Naive thymus-derived CD8-positive, alpha-beta T cell (primary cell): ENCODE measurements at places on chromosomes 4 and X.

- DNase-seq: no peak
These were observed 163.0 kb upstream of the TLL1 start for GRCh38 chr4:165709973-165710526.

- DNase-seq: no peak
These were observed 323.3 kb downstream of the STK32B start for GRCh38 chr4:5374592-5374991.

DNA sequence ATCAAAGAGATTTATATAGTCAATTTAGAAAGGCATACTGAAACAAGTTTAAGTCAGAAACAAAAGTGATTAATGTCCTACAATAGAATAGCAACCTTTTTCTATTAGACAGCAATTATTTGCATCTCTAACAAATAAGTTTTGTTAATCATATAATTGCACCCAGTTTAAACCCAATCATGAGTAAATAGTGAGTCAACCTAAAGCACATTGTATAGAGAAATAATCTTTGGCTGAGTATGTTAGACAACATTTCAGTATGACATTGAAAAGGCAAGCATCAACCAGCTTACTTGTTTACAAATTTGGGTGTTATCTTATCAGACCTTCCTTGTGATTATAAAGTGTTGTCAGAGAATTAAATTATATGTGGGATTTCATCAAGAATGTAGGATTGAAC, 209.5 kb downstream of the IL15 start:
- no peak for DNase-seq

DNA sequence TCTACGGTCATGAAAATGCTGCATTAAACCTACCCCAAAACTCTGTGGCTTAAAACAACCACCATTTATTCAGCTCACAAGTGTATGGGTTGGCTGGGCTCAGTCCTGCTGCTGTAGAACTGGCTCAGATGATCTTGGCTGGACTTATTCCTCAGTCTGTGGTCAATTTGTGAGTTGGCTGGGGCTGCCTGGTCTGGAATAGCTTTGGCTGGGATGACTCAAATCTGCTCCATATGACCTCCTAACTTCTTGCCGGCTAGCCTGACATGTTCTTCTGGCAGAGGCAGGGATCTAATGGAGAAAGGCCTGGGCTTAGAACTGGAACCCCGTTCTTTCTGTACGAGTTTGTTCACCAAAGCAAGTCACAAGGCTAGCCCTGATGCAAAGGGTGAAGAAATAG, 71.7 kb downstream of the CFAP299 start:
- no peak for DNase-seq

DNA sequence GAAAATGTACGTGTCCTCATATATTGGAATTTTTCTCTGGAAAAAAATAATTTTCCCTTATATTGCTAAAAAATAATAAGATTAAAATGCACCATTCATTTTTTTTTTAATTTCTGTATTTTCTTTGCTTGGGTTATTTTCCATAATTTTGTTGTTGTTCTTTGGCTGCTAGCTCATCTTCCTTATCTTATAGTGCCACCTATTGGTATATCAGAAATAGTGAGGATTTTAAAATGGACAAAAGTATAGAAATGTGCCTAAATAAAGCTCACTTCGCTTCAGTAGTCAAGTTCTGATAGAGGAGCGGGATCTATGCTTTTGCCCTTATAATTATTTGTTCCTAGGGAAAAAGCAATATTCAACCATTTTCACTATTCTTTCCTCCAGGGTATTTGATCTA, 134.8 kb downstream of the NAP1L3 start:
- no peak for DNase-seq

DNA sequence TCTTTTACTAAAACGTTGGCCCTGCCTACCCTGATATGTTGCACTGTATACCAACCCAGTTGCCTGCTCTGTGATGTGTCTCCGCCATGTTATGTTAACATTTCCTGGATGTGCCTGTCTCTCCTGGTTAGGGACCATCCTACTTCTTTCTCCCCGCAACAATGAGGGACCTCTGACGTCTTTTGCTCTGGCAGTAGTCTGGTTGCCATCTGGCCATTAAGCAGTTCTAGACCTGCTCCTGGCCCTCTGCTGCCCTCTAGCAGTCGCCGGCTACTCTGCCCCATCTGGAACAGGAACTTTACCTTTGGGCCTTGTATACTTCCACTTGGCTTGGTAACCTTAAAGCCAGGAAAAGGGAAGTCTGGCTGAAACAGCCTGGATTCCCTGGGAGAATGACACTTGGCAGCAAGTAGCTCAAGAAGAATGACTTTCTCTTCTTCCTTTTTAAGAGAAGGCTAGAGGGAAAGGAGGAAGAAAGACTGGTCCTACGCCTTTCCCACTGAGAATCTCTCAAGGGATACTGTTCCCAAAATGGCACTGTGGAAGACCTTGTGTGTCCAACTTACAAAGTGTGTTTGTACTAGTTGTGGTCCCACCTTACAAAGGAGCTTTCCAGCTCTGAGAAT, 63.5 kb downstream of the GPC3 start:
- DNase-seq: no peak

GRCh38 chr4:173046818-173047217, 121.8 kb upstream of the GALNT7 start:
- DNase-seq: no peak

GRCh38 chrX:102515975-102516941, at the start of gene TMSB15A:
TMSB15A (minus strand) TSS chrX:102516739.
- peak; percentile 18 for DNase-seq

- no peak for DNase-seq
These were observed 3.1 kb downstream of the COX18 start for GRCh38 chr4:73066445-73066844.

- no peak for DNase-seq
These were observed 32.7 kb downstream of the NUDT6 start for GRCh38 chr4:122889726-122890125.

DNA sequence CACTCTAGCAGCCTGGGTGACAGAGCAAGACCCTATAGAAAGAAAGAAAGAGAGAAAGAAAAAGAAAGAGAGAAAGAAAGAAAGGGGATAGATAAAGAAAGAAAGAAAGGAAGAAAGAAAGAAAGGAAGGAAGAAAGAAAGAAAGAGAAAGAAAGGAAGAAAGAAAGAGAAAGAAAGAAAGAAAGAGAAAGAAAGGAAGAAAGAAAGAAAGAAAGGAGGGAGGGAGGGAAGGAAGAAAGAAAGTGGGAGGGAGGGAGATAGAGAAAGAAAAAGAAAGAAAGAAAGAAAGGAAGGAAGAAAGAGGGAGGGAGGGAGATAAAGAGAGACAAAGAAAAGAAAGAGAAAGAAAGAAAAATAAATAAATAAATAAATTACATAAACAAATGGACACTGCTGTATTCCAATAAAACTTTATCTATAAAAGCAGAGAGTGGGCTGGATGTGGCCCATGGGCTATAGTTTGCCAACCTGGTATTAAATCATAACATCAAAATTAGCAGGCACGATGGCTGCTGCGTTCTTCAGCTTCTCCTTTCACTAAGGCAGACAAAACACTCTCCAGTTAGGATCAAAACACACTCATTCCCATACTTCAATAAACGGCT, 165.0 kb downstream of the ZNF674 start:
- no peak for DNase-seq

GRCh38 chr4:108377021-108377420, 208.3 kb upstream of the LEF1 start:
- DNase-seq: no peak

- DNase-seq: no peak
These were observed 286.3 kb upstream of the AGA start for GRCh38 chr4:177728361-177729152.

DNA sequence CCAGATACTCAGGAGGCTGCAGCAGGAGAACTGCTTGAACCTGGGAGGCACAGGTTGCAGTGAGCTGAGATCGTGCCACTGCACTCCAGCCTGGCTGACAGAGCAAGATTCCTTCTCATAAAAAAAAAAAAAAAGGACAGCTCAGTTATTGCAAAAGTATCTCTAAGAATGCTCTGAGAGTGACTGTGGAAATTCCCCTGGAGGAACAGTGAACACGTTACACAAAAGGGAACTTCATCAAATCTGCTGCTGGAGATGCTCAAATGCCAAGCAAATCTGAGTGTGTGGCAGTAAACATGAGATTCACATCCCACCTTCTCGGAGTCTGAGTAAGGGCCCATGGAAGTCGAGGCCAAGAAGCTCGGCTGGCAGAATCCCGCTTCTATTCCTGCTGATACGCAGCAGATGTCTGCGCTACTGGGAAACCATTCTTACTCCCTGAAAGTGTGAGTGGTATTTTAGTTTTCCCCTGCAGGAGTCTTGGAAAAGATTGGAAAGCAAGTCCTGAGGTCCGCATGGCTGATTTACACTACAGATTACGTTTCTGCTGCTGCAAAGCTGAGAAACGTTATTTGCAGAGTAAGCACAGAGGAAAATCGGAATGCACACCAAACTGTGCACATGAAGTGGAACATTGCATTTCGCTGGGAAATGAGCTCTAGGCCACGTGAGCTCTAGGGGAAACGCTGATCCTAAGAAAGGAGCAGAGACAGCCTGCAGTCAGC, 162.9 kb downstream of the NSUN7 start:
- DNase-seq: no peak

- DNase-seq: no peak
These were observed 62.9 kb upstream of the NDST3 start for GRCh38 chr4:117971403-117971802.

DNA sequence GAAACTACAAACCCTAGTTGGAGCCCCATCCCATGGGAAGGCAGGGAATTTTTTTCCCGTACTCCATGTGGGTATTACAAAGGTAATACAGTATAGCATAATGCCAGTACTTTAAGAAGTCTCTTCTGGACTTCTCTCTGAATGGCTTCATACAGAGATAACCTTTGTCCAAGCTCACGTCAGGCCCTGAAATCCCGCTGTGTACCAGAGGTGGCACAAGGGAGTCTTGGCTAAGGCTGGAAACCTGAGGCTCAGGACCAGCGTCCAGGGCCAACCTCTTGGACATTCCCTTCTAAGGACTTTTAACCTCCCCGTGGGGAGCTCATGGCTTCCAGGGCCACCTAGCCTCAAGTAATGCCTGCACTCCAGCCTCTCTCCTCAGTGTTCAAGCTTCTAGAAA, 338.9 kb upstream of the FAM241A start:
- DNase-seq: no peak

DNA sequence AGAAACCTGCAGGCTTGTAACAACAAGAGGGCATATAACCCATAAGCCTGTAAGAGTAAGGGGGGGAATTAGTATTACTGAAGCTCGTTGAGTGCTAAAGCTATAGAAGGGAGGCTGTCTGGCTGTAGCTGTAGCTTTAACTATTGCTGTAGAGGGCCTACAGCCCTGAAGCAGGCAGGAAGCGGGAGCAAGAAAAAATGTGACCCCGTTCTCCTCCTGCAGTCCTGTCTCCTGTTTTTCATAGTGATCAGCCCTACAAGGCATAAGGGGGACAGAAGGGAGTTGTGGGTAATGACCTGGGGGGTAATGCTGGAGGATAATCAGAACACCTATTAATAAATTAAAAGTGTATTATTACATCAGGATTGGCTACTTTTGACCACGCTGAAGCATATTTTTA, 206.9 kb upstream of the MAB21L2 start:
- no peak for DNase-seq

DNA sequence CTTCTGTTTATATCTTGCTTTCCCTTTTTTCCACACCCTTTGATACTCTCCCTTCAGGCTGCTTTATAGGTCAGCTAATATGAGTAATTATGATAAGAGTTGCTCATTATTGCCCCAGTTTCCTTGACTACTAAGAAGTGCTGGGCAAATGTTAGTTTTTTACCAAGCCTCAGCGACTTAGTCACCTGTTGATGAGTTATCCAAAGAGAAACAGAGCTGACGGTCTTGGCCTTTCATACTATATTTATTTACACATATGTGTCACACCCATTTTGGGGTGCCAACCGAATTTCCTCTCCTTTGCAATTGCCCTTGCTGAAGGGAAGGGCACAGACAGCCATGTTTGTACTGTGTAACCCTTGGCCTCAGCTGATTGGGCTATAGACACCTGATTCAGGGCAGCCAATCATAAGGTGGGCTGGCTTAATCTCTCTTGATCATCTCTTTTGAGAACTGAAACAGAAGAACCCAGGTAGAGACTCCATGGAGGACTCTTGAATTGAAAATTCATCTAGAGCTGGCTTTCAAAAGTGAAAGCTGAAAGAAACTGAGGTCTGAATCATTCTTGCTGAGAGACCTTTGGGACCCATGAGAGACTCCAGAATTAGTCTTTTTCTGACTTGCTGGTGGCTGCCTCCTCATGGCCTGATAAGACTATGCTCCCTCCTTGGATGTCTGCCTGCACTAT, 111.7 kb upstream of the RPS6KA3 start:
- no peak for DNase-seq

GRCh38 chr4:184748251-184748652, 14.4 kb upstream of the CENPU start:
- no peak for DNase-seq

DNA sequence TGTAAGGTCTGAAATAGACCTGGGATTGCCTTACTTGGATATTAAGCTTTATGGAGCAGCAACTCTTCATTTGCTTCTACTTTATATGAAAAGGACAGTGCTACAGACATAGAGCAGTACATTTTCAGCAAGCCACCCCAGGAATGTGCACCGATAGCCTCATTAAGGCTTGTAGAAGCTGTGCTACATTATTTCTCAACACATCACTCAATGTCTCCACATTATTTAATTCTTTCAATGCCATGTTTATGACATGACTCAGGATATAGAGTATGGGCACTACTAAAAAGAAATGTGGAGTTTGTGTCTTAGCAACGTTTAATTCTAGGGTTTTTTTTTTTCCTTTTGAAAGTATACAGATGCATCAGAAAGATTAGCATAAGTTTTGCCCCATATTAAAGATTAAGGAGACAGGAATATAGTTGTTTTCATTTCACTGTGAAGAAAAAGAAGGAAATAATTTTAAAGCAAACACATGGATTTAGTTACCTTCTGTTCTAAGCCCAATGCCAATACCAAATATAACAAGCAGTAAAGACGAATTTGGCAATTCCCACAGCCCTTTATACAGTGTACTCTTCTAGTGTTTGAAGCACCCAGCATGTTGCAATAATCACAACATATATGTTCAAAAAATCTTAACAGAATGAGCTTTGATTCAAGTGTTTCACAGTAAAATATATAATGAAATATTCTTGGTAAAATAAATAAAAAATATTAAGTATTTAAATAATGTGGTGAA, 2140.1 kb upstream of the AGA start:
- DNase-seq: no peak

- no peak for DNase-seq
These were observed 850.6 kb downstream of the CENPC start for GRCh38 chr4:66694739-66695138.

DNA sequence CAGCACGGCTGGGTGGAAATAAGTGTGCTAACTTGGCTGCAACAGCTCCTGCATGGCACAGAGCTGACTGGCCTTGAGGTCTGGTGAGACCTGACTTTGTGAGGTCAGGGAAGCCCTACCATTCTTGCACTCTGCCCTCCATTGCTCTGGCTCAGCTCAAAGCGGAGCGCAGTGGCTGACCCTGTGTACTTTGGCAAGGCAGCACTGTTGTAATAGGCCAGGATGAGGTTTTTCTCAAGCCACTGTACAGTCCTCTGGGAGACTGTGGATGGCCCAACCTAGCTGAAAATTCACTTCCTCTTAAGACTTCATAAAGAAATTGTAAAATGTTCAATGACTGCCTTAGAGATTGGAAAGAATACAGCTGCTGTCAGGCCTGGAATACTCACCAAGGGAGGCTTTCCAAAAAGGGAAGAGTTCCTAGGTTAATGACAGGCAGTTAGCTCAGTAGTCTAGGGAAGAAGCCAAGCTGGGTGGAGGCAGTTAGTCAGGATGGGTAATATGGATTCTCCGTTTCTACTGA, 129.8 kb downstream of the GUCY2F start:
- DNase-seq: no peak

- no peak for DNase-seq
These were observed 148.2 kb downstream of the LDB2 start for GRCh38 chr4:16750216-16750615.
